ENCODE measurements at places on chromosomes 1 and 21.
A peak's percentile ranks its signal among the peaks of the same experiment; 100 is the strongest.

GRCh38 chr1:226606311-226607267 lies 58.0 kb downstream of the STUM start:
- no peak for DNase-seq

GRCh38 chr1:93255222-93256079 lies 74.9 kb downstream of the CCDC18 start:
- DNase-seq = no peak

DNA sequence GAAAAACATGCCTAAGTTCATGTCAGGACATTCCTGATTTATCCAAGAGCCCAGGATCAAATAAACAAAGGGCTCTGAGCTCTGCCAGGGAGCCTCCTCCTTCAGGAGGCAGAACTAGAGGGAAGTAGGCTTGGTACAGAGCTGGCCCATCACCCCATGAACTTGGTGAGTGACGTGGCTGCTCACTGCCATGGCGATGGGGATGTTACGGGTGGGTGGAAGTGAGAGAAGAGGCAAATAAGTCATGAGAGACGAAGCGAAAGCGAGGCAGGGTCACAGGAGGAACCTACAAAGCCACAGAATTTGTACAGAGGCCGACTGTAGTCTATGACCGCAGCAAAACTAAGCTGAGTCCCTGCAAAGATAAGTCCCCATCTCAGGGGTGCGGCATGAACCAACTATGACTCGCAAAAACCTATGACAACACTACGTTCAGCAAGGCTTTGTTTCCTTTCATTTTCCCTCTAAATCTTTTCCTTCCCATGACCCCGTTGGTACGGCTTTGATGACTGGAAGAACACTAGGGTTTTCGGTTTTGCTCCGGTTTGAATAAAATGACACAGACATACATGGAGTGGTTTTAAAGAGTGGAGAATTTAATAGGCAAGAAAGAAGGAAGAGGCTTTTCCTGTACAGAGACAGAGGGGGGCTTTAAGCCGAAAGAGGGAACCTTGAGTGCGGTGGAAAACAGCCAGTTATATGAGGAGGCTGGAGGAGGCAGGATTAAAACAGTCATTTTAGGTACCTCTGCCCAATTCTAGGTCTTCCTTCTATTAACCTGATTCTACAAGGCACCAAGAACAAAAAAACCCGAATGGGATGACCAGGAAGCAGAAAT lies 74.1 kb downstream of the CD46 start:
- DNase-seq = no peak

DNA sequence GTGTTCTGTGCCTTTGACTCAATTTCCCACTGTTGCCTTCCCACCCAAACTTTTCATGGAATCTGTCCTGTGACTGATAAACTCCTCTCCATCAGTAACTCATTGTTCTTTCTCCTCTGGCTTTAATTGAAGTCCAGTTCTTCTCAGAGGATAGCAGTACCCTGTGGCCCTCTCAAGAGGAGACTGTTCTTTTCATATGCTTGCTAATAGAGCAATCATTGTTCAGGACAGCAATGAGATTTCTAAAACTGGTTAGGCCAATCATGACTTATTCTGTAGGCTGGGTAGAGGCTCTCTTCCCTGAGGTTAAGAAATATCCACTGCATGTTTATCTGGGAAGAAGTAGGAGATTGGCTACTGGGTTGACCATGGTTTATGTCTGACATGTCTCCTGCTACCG lies 98.8 kb downstream of the CHD1L start:
- DNase-seq = no peak

DNA sequence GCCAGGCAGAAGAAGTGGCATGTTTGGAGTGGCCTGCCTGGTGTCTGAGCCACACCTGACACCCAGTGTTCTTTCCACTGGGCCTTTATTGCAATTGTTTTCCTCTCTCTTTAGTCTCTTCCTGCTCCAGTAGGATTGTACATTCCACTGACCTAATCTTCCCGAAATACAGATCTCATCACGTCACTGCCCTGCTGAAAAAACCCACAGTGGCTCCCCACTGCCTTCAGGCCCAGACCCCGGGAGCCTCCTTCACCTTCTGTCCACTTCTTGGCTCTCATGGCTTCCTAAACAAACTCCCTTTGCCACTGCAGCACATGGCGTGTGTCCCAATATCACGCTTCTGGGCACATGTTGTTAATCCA lies 25.3 kb upstream of the ATP5PO start:
- DNase-seq = no peak

DNA sequence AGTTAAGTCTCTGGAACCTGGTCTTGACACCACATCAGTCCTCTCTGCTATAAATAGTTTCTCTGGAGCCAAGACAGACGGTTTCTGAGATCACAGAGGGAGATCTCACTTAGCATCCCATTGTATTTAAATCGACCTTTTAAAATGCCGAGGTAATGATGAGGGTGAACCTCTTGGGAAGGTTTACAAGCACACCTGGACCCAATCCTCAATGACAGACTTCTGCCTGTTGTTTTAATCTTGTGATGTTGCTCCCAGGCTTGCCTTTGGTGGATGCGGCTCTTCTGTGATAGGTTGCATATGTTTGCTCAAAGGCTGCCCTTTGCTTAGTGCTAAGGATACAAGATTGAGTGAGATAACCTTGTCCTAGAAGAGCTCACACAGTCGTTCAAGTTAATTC lies 104.6 kb upstream of the L1TD1 start:
- DNase-seq = no peak

DNA sequence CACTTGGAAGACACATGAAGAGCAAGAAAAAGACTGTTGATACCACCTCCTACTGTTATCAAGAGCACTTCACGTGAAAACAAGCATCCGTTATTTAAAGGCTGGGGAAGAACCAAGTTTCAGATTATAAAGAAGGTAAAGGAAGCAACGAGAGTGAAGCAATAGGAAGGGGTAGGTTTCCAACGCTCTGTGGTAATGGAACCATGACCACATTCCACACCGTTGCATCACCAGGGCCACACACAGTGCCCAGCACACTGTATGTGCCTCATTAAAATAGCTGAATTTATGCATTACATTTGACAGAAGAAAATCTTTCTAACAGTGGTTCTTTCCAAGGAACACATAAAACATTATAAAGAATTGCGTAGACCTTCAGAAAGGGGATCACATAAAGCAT lies 435.8 kb downstream of the MRPL39 start:
- DNase-seq = no peak

- DNase-seq = no peak
Measured at GRCh38 chr21:41933313-41934079, 20.3 kb downstream of the C2CD2 start.

DNA sequence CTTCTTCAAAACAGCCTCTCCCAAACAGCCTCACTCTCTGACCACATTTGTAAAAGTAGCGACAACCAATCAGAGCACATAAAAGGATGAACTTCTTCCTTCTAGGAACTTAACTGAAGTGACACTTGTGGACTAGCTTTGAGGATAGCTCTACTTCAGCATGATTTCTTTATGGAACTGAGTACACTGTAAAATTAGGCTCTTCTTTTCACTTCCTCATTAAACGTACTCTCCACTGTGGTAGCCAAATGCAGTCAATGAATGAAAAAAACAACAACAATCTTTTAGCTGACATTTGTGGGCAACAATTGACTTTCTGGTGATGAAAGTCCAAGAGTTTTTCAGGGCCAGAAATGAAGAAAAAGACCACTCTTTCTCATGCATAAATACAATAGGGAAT lies 9.6 kb downstream of the LRRC53 start:
- no peak for DNase-seq

DNA sequence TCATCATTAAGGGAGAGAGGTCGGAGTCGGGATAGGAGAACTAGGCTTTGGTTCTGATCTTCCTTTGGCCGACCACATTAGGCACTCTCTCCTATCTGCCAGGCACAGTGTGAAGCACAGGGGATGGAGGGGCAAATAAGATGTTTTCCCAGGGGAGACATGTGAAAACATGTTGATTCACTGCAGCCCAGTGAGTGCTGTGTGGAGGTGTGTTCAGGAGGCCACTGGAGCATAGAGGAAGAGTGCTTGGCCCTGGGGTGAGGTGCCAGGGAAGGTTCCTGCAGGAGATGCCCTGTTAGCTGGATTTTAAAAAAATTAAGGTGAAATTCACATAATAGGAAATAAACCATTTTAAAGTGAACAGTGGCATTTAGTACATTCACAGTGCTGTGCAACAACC lies 3.7 kb downstream of the VANGL2 start:
- peak; percentile 12 for DNase-seq

All from DMS79 treated with DMSO at 0.1 percent for 48 hours (cell line).